ENCODE measurements at places on chromosomes 3 and 15. TPM values are rescaled to one million over a fixed set of nuclear protein-coding genes. Genes with fewer than 3 reads are reported as not detected.

- DNase-seq: no peak
These were observed 91.3 kb upstream of the SLC4A7 start for GRCh38 chr3:27575499-27575898.

- DNase-seq: no peak
These were observed 1.2 kb upstream of the ADCY5 start for GRCh38 chr3:123449997-123450604.

DNA sequence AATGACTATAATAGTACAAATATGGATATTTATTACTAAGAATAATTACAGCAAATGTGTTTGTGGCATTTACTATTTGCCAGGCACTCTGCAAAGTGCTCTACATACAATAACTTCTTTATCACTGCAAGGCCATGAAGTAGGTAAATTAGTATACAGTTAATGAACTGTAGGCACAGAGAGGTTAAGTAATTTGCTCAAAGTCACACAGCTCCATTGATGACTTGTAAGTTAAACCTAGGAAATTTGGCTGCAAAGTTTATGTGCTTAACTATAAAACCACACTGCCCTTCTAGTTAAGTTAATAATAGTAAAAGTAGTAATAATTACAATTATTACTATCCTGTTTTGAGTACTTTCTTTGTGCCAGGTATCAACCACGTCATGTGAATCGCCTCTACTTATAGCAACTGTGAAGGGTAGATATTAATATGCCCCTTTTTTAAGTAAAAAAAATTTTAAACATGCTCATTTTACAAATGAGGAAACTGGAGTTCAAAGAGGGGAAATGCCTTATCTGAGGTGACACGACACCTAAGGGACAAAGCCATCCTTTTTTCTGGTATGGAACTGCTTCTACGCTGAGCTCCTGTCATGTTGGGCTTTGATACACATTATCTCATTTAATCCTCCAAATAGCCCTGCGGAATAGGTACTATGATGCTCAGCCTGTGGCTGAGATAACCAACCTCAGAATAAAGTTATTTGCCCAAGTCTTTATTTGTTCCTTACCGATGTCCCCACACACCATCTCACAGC, 8.5 kb downstream of the BHLHE40 start:
- DNase-seq: no peak

Gene CYP8B1
- total RNA-seq: not detected

Gene TMEM212
- total RNA-seq: not detected

Gene SLC27A2
- 0.34 TPM for total RNA-seq

Gene CADPS
- not detected for total RNA-seq

Gene PLCD1
- 8.8 TPM for total RNA-seq

Gene LDHAL6B
- total RNA-seq: not detected

Gene DLL4
- total RNA-seq: 0.56 TPM
